ENCODE measurements at places on chromosomes 2 and 18.

- DNase-seq: no peak
These were observed 11.7 kb downstream of the KCTD1 start for GRCh38 chr18:26536664-26537063.

DNA sequence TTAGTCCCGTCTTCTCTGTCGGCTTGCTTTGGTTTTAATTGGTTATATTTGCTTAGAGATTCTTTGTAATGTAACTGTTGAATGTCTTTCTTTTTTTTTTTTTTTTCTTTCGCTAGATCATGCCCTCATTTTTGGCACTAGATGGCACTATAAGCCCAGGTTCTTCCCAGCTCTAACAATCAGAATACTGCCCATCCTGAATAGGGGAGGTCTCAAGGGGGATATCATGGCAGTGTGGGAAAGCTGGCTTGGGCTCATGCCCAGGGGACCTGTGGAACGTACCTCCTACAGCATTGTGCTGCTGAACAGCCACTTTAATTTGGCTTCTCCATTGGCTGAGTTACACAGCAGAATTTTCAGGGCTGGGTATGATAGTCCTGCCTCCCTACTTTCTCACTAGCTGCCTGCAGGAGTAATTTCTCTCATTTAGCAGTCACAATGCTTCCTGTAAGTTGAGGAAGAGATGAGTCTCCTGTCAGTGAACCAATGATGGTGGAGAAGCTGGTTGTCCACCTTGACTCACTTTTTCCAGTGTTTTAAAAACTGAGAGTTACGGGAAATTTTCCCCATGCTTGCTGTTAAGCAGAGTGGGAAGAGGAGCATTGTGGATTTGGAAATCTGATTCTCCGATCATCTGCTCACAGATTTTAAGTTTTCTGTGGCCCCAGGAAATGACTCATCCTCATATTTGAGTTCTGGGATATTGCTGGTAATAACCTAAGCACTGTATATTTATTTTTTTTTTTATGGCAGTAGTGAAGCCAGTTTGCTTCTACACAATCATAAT is 47.2 kb downstream of the RAD51AP2 start:
- DNase-seq: no peak

DNA sequence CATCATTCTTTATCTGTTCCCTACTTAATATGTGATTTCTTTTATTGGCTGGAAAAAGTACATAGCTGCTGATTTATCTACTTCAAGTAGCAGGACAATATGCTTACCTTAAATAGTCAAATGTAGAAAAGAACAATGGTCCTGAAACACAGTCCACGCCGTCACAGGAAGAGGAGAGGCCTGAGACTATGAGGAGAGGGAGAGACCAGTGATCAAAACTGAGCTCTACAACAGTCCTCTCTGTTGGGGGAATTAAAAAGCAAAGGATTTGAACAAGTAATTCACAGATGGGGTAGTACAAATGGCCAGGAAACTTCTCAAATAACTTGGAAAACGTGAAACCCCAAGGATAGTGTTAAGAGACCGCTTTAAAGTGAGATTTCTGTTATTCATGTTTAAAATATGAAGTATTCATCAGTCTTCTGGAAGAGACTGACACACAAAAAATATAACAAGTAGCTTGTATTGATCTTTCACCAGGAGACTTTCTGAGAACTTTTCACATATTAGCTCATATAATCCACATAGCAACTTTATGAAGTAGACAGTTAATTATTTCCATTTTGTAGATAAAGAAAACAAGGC is 20.2 kb downstream of the SCYGR8 start:
- no peak for DNase-seq

GRCh38 chr2:136236019-136236418 is 118.1 kb upstream of the CXCR4 start:
- DNase-seq: no peak

- DNase-seq: no peak
These were observed 267.5 kb downstream of the TGIF1 start for GRCh38 chr18:3717376-3718025.

Measured in CD4-positive, alpha-beta T cell treated with Interleukin-6 at 100 ng/mL for 8 hours (primary cell).